ENCODE measurements at places on chromosomes 11 and 22.

DNA sequence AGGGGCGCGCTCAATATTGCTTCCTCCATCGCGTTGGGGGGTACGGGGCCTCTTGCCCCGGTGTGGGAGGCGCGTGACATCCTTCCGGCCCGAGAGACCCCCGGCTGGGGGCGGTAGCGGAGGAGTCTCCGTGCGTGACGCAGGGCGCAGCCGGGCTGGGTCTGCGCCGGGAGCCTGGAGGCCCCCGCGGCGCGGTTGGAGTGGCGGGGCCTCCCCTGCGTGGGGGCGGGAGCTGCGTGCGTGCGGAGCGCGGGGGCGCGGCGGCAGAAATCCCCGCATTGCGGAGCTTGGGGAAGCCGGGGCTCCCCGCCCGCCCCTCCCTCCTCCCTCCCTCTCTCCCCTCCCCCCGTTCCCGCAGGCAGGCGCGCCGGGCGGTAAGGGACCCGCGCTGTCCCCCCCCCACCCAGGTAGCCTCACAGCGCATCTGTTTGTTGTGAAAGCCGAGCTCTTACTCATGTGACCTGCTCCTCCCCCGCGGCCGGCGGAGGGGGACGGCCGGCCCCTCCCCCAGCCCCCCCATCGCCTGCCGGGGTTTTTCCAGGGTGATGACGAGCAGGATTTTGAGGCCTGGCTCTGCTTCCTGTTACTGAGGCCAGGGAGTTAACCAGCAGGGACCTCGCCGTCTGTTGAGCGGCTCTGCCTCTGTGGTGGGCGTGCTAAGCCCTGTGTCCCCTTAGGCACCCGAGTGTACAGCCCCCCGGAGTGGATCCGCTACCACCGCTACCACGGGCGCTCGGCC is 1.6 kb downstream of the PIM3 start:
- peak; percentile 53 for DNase-seq

DNA sequence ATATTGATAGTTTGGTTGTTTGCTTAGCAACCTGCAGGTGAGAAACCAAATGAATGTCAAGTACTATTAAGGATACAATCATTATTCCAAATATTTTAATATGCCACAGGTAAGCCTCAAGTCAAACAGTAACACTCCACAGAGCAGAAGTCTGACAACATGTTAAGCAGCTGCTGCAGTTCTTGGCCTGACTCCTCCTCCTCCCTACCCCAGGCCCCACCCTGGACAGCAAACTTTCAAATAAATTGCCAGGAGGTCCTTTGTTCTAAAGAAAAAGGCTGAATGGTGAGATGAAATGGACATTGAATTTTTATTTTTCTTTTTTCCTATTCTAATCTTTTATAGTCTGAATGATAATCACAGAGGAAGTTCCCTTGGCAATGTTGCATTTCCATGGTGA is 260.0 kb upstream of the POU2AF2 start:
- DNase-seq, result no peak

DNA sequence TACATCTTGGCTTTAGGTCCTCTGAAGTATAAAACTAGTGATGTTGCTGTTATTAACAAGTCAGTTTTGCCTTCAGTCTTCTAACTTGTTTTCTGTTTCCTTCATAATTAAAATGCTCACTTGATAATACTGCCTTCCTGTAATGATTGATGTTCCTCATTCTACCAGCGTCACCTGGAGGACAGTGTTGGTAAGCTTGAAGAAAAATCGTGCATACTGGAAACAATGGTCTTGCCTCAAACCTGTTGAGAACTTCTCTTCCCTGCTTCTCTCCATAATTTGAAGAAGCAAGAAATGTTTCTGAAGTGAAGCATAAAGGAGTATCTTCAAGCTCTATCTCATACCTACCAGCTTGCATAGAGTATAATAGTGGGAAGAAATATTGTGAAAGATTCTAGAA is 3.0 kb downstream of the YWHAH start:
- DNase-seq, result no peak

GRCh38 chr11:107172996-107173395 is 154.7 kb upstream of the GUCY1A2 start:
- no peak for DNase-seq

GRCh38 chr11:3001496-3001895 is 9.4 kb upstream of the NAP1L4 start:
- DNase-seq, result peak; percentile 43

- DNase-seq, result no peak
Observed at GRCh38 chr22:24950272-24950902, 2.1 kb upstream of the KIAA1671 start.

- no peak for DNase-seq
Observed at GRCh38 chr11:46982797-46983452, 46.4 kb downstream of the CSTPP1 start.

DNA sequence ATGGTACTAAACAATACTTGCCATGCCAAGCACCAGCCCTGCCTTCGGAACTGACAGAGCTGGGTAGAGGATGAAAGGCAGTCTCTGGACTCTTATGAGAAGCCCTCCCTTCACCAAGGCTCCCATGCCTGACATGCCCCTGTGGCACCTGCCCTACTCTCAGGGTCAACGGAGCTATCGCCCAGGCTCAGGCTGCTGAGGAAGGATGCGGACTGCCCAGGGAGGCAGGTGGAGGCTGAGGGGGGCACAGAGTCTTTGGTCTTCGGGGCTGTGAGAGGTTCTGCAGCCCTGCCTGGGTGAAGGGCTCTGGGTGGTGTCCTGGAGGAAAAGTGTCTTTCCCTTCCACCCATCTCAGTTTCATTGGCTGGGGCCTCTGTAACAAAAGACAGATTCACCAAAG is 290.8 kb upstream of the B3GAT1 start:
- no peak for DNase-seq

GRCh38 chr11:103875855-103876510 is 160.5 kb upstream of the DDI1 start:
- no peak for DNase-seq

DNA sequence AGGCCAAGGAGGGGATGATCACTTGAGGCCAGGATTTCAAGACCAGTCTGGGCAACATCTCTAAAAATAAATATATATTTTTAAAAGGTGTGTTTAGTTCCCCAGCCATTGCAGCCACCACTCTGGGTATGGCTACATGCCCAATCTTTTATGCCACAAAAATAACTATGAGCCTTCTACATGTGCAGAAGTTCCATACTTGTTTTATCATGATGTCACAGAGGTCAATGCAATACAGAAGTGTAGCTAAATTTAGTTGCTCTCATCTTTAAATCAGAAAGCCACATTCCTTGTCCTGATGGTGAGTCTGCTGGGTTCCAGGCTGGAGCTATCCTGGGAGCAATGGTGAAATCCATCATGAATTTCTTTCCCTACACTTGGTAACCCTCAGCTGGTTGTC is 436.3 kb downstream of the DYNC2H1 start:
- DNase-seq, result no peak

GRCh38 chr11:78605296-78605695 is 30.6 kb upstream of the NARS2 start:
- no peak for DNase-seq

- no peak for DNase-seq
Observed at GRCh38 chr11:8989453-8989852, 14.3 kb downstream of the NRIP3 start.

DNA sequence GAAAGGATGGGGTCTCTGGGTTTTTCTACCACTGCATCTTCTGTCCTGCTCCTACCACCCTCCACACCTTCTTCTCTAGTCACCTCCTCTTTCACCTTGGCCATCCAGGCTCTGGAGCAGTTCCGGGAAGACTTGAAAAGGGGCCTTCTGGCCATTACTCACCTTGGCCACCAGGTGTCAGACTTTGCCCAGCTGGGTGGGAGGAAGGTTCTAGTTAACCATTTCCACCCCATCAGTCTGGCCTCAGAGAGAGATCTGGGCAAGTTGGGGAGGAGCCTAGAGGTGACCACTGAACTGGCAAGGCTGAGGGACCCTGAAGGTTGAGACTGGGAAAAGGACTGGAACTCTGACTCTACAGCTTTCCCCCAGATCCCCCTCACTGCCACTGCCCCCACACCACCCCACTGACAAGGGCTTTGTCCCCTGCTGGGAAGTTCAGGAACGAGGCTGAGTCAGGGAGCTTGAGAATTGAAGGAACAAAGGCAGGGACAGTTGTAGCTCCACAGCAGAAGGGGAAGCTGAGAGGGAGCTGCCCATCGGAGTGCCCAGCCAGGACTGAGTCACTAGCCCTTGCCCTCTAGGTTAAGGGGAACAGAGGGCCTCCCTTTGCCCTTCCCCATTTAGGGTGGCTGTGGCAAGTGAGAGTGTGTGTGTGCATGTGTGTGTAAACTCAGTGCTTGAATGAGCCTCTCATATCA is 3.7 kb upstream of the POLD4 start:
- peak; percentile 42 for DNase-seq

- DNase-seq, result no peak
Observed at GRCh38 chr11:33900159-33900840, 8.4 kb upstream of the LMO2 start.

- no peak for DNase-seq
Observed at GRCh38 chr22:45120931-45121330, 42.8 kb upstream of the NUP50 start.

DNA sequence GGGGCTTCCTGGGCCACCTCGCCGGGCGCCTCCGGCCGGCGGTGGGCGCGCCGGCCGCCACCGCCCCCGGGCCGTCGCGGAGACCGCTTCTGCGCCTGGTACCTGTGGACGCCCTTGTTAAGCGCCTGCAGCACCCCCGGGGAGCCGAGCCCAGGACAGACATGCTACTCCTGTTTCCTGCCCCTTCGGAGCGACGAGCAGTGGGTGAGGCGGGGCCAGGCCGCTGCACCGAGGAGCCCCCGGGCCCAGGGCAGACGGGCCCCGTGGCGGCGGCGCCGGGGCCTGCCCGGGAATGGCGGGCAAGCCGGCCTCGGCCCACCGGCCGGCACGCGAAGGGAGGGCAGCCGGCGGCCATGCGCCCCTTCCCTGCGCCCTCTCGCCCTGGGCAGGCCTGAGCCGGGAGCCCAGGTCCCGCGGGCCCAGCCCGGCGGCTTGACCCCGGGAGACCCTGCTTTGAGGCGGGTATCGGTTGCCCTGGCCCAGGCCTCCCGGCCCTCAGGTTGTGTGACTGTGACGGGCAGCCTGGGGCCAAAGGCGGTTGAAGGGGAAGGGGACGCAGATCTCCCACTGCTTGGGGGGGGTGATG is 789 bp upstream of the KDM2A start:
- DNase-seq, result peak; percentile 54

GRCh38 chr11:19675397-19675796 is 37.2 kb upstream of the NAV2 start:
- DNase-seq, result no peak

- no peak for DNase-seq
Observed at GRCh38 chr11:72354356-72355115, 79.8 kb downstream of the CLPB start.

DNA sequence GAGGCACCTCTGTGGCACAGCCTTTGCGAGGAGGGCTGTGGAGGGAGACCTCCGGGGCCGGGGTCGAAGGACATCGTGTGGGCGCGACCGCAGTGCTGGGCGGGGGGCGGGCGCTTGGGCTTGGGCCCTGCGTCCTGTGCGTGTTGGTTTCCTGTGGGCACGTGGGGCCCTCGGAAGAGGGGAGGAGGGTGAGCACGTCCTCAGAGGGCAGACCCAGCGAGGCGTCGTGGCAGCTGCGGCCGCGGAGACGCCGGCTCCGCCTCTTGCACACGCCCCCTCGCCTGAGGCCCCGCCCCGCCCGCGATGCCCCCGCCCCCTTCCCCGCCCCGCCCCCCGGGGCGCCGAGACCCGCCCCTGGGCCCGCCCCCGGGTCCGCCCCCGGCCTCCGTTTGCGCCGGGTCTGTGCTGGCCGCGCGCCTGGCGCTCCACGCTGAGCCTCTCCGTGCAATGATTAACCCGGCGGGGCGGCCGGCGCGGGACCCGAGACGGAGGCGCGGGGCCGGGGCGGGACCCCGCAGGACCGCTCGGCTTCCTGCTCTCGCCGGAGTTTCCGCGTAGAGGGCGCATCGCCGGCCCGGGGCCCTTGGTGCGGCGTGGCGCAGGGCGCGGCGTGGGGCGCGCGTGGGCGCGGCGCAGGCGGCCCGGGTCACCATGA is at the start of gene PRR5:
Gene PRR5, plus strand, starts transcription at position 381 of the 655 bp plus-strand sequence. Its CDS starts 271 bp downstream, at position 652.
- DNase-seq, result no peak

- DNase-seq, result no peak
Observed at GRCh38 chr22:21861851-21862250, 5.6 kb downstream of the MAPK1 start.

All from substantia nigra (tissue), 51 donors.